ENCODE measurements at places on chromosomes 2 and 18.

DNA sequence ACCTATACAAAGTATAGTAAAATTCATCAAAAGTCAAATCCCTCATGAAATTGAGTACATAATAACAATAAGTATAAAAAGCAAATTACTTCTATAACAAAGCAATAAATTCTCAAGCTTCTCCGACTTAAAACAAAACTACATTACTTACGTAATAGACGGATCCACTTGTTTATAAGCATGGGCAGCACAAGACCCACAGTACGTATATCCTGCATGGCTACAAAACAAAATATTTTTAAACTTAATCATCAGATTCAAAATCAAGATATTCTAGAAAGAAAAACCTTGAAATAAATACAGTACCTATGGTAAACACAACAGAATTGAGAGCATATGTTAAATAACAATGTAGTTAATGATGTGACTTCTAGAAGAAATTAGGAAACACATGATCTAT is 78.9 kb downstream of the MEMO1 start:
- no peak for DNase-seq

GRCh38 chr2:9390991-9391390 is 32.3 kb downstream of the ITGB1BP1 start:
- DNase-seq, result no peak

GRCh38 chr2:38733300-38733971 is 17.7 kb downstream of the SRSF7 start:
- no peak for DNase-seq

DNA sequence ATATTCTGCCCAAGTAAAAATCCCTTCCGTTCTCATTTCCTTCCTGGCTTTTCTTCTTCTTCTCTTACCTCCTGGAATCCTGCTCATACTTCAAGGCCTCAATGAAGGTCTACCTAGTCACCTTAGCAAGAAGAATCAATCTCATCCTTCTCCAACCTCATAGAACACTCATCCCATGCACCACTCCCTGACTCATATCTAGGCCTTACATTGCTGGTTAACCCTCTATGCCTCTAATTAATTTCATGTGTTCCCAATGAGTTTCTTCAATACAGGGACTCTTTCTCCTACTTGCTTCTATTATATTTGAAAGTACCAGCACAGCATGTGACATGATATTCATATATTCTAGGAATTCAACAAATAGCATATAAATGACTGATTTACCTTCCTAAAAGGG is 63.0 kb downstream of the BCL11A start:
- no peak for DNase-seq

DNA sequence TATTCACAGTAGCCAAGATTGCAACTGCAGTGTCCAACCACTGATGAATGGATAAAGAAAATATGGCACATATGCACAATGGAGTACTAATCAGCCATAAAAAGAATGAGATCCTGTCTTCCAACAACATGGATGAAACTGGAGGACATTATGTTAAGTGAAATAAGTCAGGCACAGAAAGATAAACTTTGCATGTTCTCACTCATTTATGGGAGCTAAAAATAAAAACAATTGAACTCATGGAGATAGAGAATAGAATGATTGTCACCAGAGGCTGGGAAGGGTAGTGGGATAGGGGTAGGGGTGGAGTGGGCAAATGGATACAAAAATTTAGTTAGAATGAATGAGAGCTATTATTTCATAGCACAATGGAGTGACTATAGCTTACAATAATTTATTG is 305.5 kb upstream of the ETAA1 start:
- DNase-seq, result no peak

- DNase-seq, result no peak
These were observed 17.2 kb upstream of the ADCY3 start for GRCh38 chr2:24937236-24937635.

- DNase-seq, result no peak
These were observed 93.4 kb downstream of the AGAP1 start for GRCh38 chr2:235587202-235587601.

DNA sequence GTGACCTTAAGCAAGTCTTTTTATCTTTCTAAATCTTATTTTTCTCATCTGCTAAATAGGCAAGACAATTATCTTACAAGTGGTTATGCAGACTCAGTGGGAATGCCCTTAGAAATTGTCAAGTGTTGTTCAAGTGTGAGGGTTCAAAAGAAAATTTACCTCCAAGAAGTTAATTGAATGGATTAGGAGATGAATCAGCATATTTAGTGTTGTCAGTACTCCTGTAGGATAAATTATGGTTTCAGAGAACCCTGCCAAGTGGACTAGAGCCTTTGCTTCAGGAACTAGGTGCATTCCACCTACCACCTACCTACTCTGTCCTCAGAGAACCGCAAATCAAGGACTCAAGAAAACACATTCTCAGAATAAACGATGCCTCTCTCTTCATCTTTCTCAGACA is 69.8 kb upstream of the KCTD1 start:
- DNase-seq, result no peak

DNA sequence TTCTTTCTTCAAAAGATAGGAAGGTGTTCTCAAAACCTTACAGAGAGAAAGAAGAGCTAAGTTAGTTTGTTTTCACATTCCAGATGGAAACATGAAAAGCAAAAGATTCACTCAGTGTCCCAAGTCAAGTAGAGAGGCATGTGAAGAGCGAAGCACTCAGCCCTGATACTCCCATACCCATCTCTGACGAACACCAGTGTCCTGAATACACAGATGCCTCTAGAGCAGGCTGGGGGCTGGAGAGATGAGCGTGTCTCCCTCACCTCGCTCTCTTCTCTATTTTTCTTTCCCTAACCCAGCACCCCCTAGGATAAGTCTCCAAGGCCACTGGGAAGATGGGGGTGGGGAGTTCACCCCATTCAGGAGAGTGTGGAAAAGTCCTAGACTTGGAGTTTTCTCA is 227.8 kb downstream of the TMEM163 start:
- no peak for DNase-seq

Measured in HS-5 (cell line).